Activated B cell treated with CpG ODN at 0.5 μM for 24 hours (primary cell): ENCODE measurements at places on chromosomes 13 and 19.

GRCh38 chr13:77737583-77738200 lies 40.2 kb downstream of the SLAIN1 start:
- no peak for DNase-seq

DNA sequence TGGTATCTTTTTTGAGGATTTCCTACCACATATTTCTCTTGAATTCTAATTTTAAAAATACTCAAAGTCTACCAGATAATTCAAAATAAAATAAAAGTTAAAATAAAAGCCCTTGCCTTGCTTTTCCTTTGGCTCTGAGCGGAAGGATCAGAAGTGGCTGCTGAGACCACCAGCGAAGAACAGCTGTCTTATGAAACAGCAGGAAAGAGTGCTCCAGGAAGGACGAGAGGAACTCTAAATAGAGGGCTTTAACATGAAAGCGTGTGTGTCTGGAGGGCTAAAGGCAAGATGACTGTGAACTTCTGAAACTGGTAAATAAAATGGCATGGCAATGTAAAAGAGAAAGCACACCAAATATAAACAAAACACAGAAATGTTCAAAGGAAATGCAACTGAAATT lies 521.5 kb upstream of the SPRY2 start:
- DNase-seq = no peak

DNA sequence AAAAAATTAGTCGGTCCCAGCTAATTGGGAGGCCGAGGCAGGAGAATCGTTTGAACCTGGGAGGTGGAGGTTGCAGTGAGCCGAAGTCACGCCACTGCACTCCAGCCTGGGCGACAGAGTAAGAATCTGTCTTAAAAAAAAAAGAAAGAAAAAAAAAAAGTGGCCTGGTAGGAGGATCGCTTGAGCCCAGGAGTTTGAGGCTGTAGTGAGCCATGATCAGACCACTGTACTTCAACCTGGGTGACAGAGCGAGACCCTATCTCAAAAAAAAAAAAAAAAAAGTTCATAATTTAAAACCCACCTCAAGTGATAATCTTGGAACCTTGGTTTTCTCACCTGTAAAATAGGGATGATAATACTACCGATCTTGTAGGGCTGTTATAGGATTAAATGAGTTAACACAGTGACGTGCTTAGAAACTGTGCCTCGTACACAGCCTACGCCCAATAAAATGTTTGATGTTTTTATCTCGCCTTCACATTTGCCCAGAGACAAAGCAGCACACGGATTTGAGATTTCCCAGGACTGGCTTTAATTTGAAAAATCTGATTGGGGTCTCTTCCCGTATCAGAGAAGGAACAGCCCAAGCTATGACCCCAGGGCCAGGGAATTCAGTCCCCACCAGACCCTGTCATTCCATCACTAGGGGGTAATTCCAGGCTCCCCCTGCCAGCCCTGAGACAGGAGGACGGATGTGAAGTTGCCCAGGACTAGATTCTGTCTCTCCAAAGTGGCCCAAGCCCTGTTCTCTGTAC lies 3.6 kb downstream of the SERTAD1 start:
- no peak for DNase-seq

DNA sequence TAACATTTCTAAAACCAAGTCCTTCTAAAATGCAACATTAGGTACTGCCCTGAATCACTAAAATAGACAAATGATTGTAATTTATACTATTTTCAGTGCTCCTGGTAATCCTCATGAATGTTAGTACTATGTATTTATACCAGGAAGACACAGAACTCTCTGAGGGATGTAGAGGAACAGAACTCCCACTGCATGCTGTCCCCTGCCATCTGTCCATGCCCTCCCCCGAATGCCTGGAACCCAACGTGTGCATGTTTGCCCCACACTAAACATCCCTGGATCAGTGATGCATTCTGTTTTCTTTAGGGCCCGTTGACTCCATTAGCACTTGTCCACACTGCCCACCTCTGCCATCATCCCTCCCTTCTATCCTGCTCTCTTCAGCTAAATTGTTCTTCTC lies 26.5 kb downstream of the ENOX1 start:
- DNase-seq = no peak

DNA sequence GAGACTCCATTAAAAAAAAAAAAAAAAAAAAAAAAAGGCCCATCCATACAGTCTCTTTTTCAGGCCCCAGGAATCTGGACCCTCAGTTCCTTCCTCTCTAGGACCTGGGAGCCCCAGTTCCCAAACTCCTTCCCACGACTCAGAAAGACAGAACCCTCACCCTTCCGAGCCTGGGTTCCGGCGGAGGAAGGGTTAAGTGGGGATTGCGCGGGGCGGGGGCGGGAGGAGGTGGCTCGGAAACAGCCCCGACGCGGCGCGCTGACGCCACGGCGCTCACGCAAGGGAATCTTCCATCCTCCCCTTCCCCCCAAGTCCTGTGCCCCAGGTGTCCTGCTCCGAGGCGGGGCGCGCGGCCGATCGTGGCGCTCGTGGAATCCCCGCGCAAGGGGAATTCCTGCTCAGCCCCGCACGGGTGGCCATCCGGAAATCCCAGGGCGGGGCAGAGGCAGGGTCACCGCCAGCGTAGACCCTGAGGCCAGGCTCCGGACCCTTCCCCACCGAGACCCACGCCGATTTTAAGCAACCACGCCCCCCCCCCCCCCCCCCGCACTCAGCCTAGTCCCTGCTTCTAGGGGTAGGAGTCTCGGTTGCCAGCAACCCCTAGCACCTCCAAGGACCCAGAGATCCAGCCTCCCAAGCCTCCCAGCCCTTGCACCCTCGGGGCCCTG lies 659 bp downstream of the NFKBID start:
- peak; percentile 93 for DNase-seq

DNA sequence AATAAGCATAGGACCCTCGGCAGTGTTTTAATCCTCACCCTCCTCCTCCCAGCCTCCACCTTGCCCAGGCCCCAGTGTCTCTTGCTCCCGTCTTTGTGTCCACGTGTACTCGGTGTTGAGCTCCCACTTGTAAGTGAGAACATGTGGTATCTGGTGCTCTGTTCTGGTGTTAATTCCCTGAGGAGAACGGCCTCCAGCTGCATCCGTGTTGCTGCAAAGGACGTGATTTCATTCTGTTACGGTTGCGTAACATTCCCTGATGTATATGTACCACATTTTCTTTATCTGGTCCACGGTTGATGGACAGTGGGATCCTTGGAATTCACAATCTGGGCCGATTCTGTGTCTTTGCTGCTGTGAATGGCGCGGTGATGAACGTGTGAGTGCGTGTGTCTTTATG lies 44.7 kb upstream of the TFDP1 start:
- DNase-seq = no peak

GRCh38 chr19:44592451-44592890 lies 20.9 kb upstream of the IGSF23 start:
- no peak for DNase-seq

GRCh38 chr13:75652726-75653125 lies 16.6 kb downstream of the LMO7 start:
- no peak for DNase-seq

- DNase-seq = no peak
Measured at GRCh38 chr13:51541809-51542258, 42.4 kb upstream of the WDFY2 start.
